IPS DF 19.7 (cell line): ENCODE measurements at places on chromosomes 1 and 21.

DNA sequence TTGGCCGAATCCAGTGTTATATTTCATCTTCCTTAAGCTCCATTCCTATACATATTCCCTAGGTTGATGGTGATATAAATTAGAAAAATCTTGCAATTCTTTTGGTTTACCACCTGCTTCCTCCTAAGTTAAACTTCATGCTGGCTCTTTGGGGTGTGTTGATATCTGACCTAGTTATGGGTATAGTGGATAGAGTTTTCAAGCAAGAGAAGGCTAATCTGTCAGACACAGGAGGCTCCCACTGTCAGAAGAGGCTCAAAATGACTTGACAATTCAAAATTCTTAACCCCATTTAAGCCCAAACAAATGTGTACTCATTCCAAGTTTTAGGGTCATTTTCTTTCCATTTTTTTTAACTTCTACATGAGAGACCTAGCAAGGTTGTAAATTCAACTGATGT lies 8.5 kb upstream of the SLC35D1 start:
- DNase-seq = no peak

GRCh38 chr1:3491291-3492246 lies 37.1 kb downstream of the ARHGEF16 start:
- no peak for DNase-seq

DNA sequence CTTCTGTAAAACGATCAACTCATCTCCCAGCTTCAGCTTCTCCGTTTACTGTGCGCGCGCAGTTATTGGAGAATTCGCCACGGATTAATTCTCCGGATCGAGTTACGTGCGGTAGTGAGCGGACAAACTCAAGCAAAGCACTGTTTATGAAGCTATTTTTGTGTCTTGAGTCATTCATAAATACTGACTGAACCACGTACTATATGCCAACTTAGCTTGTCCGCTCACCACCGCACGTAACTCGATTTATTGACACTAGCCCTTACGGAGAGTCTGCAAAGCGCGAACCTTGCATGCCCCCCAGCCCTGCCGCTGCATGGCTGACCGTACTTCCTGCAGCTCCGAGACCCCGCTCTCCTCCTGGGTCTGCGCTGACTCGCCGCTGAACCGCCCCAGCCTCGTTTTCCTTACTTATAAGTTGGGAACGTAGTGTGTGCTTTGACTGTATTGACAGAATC lies 773 bp downstream of the CHD1L start:
- DNase-seq = no peak

DNA sequence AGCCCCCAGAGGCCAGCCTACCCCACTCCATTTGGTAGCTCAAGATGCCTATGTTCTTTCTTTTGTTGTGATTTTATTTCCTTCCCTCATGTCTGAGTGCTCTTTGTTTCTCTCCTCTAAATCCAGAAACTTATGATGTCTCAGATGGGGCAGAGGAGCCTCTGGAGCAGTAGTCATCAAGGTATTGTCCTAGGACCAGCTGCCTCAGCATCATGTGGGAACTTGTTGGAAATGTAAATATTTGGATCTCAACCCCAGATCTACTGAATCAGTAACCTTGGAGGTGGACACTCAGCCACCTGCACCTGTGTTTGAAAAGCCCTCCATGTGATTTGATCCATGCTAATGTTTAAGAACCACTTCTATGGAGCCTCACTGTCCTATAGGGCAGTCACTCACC lies 593.1 kb upstream of the PLXNA2 start:
- no peak for DNase-seq

GRCh38 chr1:11925938-11926292 lies 312 bp downstream of the KIAA2013 start:
- DNase-seq = no peak

DNA sequence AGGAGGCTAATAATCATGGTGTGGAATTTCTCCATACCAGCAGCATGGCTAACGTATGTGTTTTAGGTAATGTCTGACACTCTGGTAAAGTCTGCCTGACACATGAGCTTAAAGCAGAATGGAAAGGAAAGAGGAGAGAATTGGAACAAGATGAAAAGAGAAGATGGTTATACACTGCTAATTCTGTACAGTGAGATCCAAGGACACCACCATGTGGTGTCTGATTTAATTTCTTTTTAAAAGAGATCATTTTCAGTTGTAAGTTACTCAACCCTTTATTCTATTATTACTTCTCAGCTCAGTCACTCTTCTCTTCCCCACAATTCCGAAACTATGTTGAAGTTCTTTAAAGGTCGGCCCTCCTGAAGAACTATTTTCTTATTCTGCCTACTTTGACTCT lies 15.6 kb downstream of the PRKAB2 start:
- no peak for DNase-seq

DNA sequence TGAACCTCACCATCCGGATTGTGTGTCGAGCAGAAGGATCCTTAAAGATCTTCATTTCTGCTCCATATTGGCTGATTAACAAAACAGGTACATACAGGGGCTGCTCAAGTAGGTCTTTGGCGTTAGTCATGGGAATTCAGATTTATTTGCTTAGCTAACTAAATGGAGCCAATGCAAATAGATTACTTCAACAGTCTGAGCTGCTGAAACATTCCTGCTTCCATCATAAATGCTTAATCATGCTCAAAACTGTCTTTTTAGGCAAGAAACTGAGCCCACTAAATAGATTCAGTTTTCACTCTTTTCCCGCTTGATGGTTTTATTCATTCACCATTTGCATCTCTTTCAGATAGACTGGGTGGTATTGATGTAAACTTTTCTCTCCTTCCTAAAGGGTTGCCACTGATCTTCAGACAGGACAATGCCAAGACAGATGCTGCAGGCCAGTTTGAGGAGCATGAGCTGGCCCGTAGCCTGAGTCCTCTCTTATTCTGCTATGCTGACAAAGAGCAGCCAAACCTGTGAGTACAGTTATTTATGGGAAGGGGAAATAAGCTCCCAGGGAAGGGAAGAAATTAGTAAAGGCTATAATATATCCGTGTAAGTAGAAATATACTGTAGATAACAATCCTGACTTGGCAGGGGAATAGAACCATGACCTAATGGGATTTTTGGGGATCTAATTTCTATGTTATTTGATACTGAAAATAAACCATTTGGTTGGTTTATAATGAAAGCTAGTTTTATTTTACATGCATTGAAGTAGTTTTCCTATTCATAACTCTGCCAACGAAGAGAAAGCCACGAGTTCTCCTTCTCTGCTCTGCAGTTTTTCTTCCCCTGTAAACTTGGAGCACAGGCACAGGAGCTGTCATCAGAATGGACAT lies 126.4 kb downstream of the VPS13D start:
- no peak for DNase-seq

DNA sequence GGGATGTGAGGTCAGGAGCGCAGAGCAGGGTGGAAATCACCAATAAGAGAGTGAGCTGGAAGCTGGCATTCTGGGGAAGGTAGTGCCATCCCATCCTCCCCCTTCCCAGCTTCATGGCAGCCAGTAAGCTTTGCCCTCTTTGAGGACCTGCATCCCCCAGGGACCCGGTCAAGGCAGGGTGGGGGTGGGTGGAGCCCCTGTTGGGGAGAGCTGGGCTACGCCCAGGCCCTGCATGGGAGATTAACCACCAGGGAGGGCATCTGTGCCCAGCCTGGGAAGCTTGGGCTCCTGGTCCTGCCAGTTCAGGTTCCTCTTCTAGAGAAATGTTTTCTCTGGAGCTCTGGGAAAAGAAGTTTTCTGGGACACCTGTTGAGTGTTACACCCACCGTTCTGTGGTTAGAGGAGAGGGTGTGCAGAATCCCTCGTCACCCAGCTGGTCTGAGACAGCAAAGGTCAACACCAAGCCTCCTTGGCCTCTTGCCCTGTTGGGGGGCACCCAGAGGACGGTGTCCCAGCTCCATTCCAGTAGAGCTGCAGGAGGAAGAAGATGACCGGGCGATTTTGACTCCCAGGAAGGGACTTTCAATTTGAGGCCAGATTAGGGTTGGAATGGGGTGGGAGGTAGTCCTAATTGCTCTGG lies 30.1 kb upstream of the TENT5C start:
- DNase-seq = no peak

- no peak for DNase-seq
These were observed 32.6 kb downstream of the PDPN start for GRCh38 chr1:13616234-13616633.

DNA sequence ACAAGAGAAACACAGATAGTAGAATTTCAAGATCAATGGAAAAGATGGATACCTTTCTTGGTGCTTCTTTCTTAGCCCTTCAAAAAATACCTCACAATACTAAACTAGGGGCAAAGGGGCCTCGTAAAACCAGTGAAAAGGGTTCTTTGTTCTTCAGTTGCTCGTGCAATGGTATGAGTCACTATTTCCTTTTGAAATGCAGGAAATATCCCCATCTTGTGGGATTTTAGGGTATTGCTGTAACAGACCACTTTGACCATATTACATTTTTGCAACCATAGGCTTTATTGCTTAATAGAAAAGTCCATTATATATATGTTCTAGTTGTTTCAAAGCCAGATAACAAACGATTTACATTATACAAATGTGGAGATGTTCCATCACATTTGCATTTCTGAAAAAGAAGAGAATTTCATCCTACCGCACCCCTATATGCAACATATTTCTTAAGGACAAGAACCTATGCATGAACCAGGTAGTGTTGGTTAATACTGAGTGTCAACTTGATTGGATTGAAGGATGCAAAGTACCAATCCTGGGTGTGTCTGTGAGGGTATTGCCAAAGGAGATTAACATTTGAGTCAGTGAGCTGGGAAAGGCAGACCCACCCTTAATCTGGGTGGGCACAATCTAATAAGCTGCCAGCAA lies 88.6 kb upstream of the PKN2 start:
- no peak for DNase-seq

DNA sequence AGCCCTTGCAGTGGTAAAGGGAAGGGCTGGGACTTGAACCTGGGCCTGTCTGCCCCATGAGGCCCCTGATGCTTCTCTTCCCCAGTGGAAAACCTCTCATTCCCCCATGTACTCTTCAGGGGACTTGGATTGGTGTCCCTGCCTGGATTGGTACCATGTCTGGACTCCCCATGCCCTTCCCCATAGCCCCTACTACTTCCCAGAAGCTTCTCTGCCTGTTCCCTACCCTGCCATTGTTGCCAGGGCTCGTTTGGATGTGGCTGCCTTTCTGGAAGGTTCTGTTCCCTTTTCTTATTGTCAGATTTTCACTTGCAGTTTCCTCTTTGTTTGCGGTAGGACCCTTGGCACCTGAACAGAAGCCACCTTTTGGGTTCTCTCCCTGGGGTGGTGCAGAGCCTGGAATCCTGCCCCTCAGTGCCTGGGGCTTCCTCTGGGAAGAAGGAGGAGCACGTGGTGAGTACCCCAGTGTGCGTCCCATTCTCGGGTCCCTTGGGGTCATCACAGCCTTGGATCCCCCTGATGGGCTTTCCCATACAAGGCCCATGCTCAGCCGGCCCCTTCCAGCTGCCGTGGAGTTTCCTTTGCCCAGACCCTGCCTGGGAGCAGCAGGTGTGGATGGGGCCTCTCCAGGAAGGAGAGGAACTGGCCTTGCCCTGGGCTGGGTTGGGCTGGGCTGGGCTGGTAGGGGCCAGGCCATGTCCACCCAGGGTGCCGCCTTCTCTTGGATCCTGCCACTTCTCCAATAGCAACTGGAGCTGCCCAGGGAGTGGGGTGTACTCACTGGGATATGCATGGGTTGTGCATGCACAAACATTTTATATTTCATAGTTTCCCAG lies 281.1 kb downstream of the PTPRU start:
- no peak for DNase-seq
